ENCODE measurements at places on chromosomes 2 and 18. TPM values are rescaled to one million over a fixed set of nuclear protein-coding genes. Genes with fewer than 3 reads are reported as not detected.

TMEM163 gene
- total RNA-seq, result not detected

NFATC1 gene
- 3.1 TPM for total RNA-seq

SLC25A52 gene
- total RNA-seq, result not detected

CLK1 gene
- total RNA-seq, result 76.1 TPM

C2orf78 gene
- not detected for total RNA-seq
